H9 (cell line): ENCODE measurements at places on chromosomes 12 and 14. TPM values are rescaled to one million over a fixed set of nuclear protein-coding genes. Genes with fewer than 3 reads are reported as not detected.
A peak's percentile ranks its signal among the peaks of the same experiment; 100 is the strongest.

DNA sequence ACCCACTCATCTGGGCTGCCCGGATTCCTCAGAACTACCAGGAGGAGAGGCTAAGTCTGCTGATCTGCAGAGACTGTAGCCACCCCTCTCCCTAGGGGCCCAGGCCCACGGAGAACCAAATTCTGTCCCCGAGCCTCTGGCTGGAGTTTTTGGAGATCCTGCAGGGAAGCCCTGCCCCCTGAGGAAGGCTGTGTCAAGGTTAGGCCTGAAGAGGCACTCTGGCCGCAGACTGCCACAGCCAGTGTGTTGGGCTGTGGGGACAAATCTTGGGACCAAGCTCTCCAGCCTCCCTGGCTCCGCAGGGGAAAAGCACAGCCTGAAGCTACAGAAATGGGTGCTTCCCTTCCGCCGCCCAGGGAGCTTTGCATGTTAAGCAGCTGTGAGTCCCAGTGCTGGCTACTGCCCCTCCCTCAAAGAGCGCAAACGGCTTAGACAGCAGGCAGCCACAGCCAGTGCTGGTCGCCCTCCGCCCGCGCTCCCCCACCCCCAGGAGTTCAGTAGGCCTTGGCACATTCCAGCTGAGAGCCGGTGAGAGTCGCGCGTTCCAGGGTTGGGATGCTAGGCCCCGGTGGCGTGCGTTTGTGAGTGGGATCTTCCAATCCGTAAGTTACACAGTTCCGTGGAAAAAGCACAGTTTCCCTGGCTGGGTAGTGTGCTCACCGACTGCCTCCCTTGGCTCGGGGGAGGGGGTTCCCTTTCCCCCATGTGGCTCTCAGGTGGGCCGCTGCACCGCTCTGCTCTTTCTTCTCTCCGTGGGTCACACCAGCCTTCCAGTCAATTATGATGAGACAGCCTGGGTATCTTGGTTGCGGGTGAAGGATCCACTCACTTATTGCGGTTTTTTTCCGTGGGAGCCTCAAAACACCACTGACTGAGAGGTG lies 13.2 kb downstream of the CLEC4E start:
- DNase-seq, result peak; percentile 76
- H3K27ac ChIP-seq, result no peak overlapping the region
- no peak overlapping the region for H3K4me3 ChIP-seq
- peaks cover 27% of the 10 kb centered on the region for H3K36me3 ChIP-seq

DNA sequence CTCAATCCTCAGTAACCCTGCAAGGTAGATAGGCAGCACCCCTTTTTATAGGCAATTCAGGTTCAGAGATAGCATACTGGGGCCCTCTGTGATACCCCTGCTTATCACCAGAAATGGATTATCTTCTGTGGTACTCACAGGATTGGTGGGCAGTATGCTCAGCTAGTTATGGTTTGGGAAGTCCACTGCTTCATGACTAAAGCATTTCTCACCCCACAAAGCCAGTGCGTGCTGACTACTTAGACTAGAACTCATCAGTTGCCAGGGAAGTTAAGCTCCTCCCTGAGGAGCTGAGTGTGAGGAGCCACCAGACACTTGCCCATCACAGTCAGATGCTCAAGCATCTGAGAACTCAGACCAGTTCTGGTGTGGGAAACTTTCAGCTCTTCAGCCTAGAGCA lies 76.3 kb downstream of the SCAF11 start:
- H3K36me3 ChIP-seq, result peaks cover under 1% of the 10 kb centered on the region
- H3K4me1 ChIP-seq, result no peaks in the 10 kb centered on the region
- no peaks in the 10 kb centered on the region for H3K27me3 ChIP-seq
- H3K27ac ChIP-seq, result no peak overlapping the region

- no peaks in the 10 kb centered on the region for H3K36me3 ChIP-seq
- no peaks in the 10 kb centered on the region for H3K27me3 ChIP-seq
- no peak overlapping the region for H3K27ac ChIP-seq
Observed at GRCh38 chr14:26281280-26281998, 316.4 kb downstream of the NOVA1 start.

- H3K4me3 ChIP-seq, result no peak overlapping the region
- H3K4me1 ChIP-seq, result no peaks in the 10 kb centered on the region
- no peaks in the 10 kb centered on the region for H3K36me3 ChIP-seq
- H3K27ac ChIP-seq, result no peak overlapping the region
Observed at GRCh38 chr14:72314808-72315435, 382.7 kb downstream of the RGS6 start.

DNA sequence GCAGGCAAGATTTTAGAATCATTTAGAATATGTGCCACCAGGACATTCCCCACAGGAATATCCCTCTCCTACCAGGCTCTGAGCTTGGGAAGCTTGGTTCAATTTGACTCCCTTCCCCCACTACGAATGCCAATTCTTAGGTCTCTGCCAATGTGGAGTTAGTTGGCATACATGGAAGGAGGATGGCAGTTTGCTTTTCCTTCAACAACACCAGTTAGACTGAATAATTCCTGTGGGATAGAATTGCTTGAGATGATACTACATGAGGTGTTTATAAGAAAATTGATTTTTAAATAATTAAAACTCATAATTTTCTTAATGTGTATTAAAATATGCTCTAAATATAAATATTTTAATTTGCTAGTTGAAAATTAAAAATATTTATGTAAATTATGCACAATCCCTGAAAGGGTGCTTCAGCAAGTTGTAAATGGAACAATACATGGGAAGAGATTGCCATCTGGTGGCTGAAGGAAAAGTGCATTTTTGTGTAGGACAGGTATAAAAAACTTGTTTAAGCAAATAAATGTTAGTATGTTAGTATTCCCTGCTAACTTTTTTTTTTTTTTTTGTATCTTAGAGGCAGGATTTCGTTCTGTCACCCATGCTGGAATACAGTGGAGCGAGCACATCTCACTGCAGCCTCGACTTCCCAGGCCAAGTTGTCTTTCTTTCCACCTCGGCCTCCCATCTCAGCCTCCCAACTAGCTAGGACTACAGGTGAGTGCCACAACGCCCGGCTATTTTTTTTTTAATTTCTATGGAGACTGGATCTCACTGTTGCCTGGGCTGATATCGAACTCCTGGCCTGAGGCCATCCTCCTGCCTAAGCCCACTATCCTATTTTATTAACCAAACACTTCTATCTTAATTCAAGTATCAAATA lies 25.8 kb upstream of the STRAP start:
- H3K4me1 ChIP-seq, result no peaks in the 10 kb centered on the region; the same call in 1 of the 2 replicates
- H3K36me3 ChIP-seq, result no peaks in the 10 kb centered on the region
- H3K27me3 ChIP-seq, result no peaks in the 10 kb centered on the region
- no peak overlapping the region for H3K4me3 ChIP-seq

- H3K4me1 ChIP-seq, result no peaks in the 10 kb centered on the region
- no peak for DNase-seq
- no peak overlapping the region for H3K4me3 ChIP-seq
- H3K36me3 ChIP-seq, result peaks cover 3% of the 10 kb centered on the region; the same call in 1 of the 2 replicates
Observed at GRCh38 chr12:42343721-42344120, 17.8 kb downstream of the PPHLN1 start.

DNA sequence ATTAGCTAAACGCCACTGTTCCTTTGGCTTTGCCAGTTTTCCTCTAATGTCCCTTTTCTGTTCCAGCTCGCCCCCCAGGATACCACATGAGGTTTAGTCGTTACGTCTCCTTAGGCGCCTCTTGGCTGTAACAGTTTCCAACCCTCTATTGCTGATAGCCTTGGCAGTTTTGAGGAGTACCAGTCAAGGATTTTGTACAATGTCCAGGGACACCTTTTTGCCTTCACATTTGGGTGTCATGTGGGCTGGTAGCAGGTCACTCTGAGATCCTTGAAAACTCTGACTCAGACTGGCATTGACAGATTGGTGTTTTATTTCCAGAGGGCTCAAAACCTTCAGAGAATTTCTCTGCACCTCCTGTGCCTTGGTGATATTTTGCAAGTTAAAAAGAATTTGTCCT lies 14.1 kb downstream of the SH2B3 start:
- H3K36me3 ChIP-seq, result peaks cover 15% of the 10 kb centered on the region
- no peaks in the 10 kb centered on the region for H3K27me3 ChIP-seq
- H3K4me3 ChIP-seq, result no peak overlapping the region
- DNase-seq, result no peak
- no peaks in the 10 kb centered on the region; the same call in none of the 2 replicates for H3K4me1 ChIP-seq
- no peak overlapping the region for H3K27ac ChIP-seq

DNA sequence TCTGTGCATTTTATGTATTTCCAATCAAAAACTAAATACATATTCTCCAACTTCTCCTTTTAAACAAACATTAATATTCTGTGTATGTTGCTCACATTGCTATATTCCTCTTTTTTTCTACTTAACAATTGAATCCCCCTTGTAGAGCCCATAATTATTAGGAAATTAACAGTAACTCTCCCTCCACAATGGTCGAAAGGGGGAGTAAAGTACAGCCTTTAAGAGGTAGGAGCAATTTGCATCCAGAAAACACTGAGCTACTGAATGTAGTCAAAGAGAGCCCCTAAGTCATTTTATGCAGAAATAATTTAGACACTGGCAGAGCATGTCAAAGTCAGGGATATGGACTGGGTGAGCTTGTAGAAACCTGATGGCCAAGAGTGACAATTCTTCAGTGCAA lies 57.2 kb upstream of the SCN8A start:
- peak; percentile 23 for DNase-seq
- no peaks in the 10 kb centered on the region for H3K36me3 ChIP-seq
- H3K4me1 ChIP-seq, result peaks cover 6% of the 10 kb centered on the region; the same call in 1 of the 2 replicates
- no peak overlapping the region for H3K4me3 ChIP-seq

DNA sequence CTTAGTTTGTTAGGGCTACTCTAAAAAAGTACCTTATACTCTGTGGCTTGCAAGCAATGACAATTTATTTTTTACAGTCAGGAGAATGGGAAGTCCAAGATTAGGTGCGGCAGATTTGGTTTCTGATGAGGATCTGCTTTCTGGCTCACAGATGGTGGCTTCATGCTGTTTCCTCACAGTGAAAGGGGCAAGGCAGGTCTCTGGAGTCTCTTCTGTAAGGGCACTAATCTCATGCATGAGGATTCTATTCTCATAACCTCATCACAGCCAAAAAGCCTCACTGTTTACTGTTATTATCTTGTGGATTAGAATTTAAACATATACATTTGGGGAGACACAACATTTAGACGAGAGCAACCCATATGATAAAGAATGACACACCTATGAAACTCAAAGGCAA lies 1957.4 kb upstream of the SEL1L start:
- DNase-seq, result no peak
- H3K27ac ChIP-seq, result no peak overlapping the region
- no peak overlapping the region for H3K4me3 ChIP-seq
- H3K4me1 ChIP-seq, result no peaks in the 10 kb centered on the region
- H3K27me3 ChIP-seq, result no peaks in the 10 kb centered on the region

GRCh38 chr14:51360592-51360991 lies 120.5 kb downstream of the TMX1 start:
- H3K27me3 ChIP-seq, result peaks cover 2% of the 10 kb centered on the region
- no peak for DNase-seq
- no peaks in the 10 kb centered on the region for H3K4me1 ChIP-seq
- H3K27ac ChIP-seq, result no peak overlapping the region

GRCh38 chr14:91383439-91383838 lies 34.2 kb downstream of the CCDC88C start:
- no peak overlapping the region for H3K27ac ChIP-seq
- H3K4me3 ChIP-seq, result no peak overlapping the region

GRCh38 chr12:127108360-127109215 lies 1158.4 kb upstream of the TMEM132C start:
- H3K4me3 ChIP-seq, result no peak overlapping the region
- H3K27me3 ChIP-seq, result no peaks in the 10 kb centered on the region
- no peaks in the 10 kb centered on the region for H3K36me3 ChIP-seq
- no peaks in the 10 kb centered on the region for H3K4me1 ChIP-seq
- no peak overlapping the region for H3K27ac ChIP-seq

DNA sequence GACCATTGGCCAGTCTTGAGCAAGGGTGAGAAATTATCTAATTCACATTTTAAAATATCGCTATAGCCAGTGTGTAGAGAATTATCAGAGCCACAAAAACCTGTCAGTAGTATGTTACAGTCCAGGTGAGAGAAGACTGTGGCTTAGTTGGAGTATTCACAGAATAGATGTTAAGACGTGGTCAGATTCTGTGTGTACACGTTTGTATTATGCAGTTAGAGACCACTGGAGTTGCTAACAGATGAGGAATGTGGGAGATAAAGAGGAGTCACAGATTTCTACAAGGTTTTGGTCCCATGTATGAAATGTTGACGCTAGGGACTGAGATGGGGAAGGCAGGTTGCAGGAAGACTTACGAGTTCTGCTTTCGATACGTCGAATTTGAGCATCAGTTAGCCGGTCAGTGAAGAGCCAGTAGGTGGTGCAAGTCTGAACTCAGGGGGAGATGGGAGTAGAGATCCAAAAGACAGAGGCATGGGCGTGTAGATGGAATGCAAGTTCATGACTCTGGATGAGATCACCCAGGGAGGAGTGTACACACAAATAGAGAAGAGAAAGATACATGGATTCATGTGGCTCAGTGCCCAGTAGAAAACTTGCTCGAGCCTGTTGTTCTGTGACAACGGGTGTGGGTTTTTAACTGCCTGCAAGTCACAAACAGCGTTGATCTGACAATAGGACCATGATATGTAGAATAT lies 114.8 kb upstream of the FLRT2 start:
- peak; percentile 58 for DNase-seq
- H3K4me1 ChIP-seq, result no peaks in the 10 kb centered on the region
- H3K27ac ChIP-seq, result no peak overlapping the region
- H3K27me3 ChIP-seq, result no peaks in the 10 kb centered on the region

DNA sequence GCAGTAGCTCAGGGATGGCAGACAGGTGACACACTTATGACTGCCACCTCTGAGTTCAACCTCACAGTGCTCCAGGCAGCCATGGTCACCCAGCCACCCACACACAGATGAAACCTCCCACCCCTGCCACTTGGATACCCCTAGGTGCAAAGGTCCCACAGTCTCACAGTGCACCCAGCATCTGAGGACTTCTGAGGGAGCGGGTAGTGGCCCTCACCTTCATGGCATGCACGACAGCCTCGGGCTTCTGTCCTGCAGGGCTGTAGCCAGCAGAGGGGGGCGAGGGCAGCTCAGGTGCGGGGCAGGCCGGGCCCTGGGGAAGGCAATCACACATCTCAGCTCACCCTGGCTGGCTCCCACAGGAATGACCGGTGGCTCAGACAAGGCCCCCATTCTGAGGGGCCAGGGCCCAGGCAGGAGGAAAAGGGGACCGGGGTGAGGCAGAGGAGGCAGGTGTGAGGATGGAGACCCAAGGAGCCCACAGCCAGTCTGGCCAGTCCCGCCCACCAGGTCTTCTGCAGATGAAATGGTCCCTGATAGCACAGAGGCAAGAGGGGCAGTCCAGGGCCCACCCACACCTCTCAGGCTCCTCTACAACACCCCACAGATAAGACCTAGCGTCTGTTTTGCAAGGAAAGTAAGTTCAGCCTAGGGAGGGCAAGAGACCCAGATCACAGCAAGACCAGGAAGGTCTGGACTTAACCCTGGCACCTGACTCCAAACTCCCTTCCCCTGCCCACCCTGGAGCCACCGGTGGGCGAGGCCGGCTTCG lies 35.8 kb downstream of the CCNK start:
- no peak overlapping the region for H3K27ac ChIP-seq
- H3K36me3 ChIP-seq, result peaks cover 11% of the 10 kb centered on the region; the same call in 1 of the 2 replicates
- H3K27me3 ChIP-seq, result no peaks in the 10 kb centered on the region
- H3K4me3 ChIP-seq, result no peak overlapping the region
- peak; percentile 33 for DNase-seq

TPH2 gene
- 0.66 and 0.83 TPM in 2 replicates for total RNA-seq

ARL6IP4 gene
- total RNA-seq, result 124 and 132 TPM in 2 replicates

CNIH1 gene
- total RNA-seq, result 99.3 and 108 TPM in 2 replicates

CEP83 gene
- total RNA-seq, result 26.5 and 27.4 TPM in 2 replicates

KLRK1 gene
- not detected in 2 replicates for total RNA-seq

DBX2 gene
- not detected in 2 replicates for total RNA-seq

NAV3 gene
- total RNA-seq, result 0.81 and 3.0 TPM in 2 replicates

COQ6 gene
- total RNA-seq, result 12.0 and 15.4 TPM in 2 replicates
